T-helper 9 cell (primary cell): ENCODE measurements at places on chromosomes 5 and 9.

DNA sequence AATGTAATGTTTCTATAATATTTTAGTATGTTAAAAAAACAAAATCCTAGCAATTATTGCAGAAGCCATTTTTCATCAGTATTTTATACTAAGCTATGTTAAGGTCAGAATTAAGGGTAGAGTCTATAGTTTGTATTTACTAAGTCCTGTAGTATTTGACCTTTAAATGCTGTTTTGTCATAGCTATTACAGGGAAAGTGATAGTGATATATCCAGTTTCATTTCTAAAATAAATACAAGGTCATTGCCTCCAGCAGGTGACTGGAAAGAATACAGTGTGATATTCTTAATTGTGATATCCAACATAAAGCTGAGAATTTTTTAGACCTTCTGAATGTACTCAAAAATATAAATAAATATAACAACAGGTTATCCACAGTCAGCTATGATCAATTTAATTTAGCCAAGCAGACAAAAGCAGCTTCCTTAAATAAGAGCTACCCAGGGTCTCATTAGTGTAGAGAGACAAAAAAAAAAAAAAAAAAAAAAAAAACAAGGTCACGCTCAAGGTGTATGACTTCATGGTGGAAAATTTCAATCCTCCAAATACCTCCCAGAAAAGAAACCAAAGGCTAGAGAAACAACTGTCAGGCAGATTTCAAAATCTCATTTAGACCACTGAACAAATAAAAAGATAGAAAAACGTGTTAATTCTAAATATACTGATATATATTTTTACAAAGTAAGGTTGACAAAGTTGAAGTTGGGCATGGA, 278.7 kb downstream of the HCN1 start:
- DNase-seq: no peak

DNA sequence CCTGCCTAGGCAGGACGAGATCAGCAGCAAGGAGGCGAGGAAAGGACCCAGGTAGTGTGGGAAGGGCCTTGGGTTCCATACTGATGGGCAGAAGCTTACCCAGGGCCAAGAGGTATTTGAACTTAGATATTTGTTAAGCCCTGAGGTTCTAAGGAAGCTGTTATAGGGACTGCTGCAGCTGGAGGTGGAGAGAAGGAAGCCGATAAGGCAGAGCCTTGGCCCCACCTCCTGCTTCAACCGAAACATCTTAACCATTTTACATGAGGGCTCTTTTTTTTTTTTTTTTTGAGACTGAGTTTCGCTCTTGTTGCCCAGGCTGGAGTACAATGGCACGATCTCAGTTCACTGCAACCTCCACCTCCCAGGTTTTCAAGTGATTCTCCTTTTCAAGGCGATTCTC, 8.6 kb upstream of the AQP3 start:
- no peak for DNase-seq

GRCh38 chr9:109286981-109287380, 33.9 kb downstream of the EPB41L4B start:
- no peak for DNase-seq

DNA sequence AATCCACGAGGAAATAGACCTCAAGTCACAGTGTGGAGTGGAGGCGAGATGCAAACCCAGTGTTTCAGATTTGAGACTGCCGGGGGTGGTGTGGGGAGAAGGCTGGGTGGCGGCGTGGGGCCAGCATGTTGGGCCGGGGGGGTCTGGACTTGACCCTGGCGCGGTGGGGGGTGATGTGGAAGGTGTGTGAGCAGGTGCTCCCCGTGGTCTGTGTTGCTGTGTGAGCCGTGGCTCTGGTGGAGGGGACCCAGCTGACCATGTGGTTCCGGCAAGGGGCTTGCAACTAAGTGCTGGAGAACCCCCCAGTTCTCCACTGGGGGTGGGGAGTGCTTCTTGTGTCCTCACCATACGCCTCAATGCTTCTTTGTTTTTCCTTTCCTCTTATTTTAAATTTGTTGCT, 25.8 kb downstream of the PRRC2B start:
- no peak for DNase-seq

- DNase-seq: no peak
Measured at GRCh38 chr5:92644266-92644886, 936.6 kb downstream of the NR2F1-AS1 start.

GRCh38 chr9:133830310-133830709, 92.2 kb upstream of the SARDH start:
- no peak for DNase-seq

DNA sequence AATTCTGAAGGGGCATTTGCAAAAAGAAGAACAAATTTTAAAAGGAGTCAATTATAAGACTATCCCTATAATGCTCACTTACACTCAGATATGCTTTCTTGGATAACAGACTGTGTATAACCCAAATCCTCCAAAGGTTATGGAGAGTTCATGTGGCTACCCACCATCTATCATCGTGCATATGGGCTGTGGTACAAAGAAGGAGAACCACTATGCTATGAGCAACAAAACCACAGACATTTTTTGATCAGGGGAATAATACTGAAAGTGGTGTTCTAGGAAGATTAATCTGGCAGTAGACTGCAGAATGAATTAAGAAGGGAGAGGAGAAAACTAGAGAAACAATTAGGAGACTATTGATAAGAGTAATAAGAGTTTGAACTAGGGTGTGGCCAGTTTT, 16.8 kb downstream of the NR3C1 start:
- no peak for DNase-seq

DNA sequence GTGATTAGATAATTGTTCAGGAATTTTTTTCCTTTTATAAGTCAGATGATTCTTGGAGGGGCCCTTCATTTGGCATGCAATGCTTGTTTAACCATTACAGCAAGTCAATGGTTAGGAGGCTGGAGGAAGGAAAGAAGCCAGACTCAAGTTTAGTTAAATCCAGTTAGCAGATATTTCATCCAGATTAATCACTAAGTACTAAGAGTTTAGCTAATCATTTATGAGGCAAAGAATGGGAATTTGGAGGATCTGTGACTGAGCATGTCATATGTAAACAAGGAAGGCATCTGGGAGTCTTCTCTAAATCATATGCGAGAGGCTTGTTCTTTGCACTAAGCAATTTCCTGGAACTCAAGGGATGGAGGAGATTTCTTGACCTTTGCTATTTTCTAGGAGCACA, 145.3 kb upstream of the SGCD start:
- no peak for DNase-seq

GRCh38 chr5:178533136-178533535, 57.1 kb downstream of the COL23A1 start:
- DNase-seq: no peak

DNA sequence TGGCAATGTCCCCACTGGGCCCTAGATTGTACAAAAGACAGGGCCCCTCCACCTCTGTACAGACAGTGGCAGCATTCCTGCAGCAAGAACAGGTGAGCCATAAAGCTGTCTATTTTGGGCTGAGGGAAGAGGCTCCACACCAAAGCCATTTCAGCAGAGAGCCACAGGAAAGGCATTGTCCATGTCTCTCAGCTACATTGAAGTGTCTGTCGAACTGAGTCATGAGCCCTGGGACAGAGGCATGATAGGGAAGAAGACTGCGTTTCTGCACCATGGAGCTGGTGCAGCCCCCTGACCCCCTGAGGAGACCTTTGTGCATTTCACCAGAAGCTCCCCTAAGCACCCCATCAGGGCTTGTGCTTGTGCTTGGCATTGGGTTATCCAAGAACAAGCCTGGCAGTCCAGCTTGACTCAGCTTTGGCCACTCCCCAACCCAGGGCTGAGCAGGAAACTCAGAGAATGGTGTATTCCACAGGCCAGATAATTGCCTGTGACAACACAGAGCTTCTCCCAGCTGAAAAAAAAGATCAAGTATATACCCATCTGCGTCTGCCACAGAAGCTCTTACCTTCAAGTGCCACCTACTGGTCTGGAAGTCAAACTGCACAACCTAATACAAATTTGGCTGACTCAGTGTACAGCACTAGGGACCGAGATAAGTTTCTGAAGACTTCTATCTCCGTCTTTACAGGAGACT, 5.9 kb upstream of the FRMD3 start:
- no peak for DNase-seq

DNA sequence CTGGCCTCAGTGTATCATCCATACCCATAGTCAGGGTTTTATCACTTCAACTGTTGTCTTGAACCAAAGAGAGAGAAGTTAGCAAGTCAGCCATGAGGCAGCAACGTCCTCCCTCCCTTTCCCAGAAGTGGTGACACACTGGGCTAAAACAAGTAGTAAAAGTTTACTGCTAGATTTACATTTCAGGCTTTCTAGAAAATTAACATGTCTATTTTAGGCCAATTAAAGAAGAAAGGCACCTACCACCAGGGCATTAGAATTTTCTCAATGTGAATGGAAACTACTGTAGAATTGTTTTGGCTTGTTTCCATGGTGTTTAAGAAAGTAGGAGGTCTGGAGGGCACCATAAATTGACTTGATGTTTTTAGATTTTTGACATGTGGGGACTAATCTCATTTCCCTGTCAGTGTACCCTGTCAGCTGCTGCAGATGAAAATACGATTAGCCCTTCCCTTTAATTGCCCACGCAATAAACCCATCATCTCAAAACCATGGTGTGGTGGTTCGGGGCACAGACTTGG, 121.8 kb upstream of the ELL2 start:
- no peak for DNase-seq

DNA sequence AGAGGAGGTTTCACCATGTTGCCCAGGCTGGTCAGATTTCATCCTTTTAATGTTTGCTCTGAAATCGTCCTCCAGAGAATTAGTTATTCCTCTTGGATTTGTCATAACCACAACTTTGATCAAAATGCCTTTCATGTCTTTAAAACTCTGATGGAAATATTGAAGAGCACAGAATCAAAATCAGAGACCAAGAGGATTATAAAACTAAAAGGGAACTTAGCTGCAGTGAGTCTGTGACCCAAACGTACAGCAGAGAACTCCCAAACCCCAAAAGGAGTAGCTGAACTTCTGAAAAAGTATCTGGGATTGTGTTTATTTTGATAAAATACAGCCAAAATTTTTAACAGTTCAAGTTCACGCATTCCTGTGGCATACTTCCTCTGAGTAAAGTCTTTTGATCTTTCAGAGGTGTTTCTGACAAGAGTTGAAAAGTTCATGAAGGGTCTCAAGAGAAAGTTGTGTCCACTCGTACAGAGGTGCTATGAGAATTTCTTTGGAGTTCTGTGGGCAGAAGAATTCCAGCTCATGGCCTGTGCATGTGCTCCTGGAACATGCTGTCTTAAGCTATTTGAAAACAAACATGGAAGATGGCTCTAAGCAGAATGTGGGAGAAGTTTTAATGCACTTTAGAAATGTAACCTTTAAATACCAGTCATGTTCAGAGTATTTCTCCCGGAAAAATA, 124.0 kb downstream of the ESM1 start:
- no peak for DNase-seq

GRCh38 chr5:37859805-37860204, 20.0 kb upstream of the GDNF start:
- no peak for DNase-seq

- DNase-seq: no peak
Measured at GRCh38 chr5:119398727-119399466, 43.1 kb downstream of the TNFAIP8 start.

DNA sequence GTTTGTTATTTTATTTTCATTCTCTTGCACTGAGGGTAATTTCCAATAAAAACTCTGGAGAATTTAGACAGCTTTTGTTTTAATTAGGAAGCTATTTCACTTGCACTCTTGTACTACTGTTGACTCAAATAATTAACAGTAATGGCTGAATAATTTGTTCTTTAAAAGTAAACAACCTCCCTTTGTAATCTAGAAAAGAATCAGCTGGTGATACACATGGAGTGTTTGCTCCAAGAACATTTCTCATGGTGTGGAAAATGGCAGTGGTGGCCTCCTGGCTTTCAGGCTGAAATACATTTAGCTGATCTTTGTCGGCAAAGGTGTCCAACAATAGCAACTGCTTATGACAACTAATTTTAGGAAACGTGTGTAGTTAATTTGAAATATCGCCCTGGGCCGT, 129.4 kb downstream of the C9orf152 start:
- DNase-seq: no peak

DNA sequence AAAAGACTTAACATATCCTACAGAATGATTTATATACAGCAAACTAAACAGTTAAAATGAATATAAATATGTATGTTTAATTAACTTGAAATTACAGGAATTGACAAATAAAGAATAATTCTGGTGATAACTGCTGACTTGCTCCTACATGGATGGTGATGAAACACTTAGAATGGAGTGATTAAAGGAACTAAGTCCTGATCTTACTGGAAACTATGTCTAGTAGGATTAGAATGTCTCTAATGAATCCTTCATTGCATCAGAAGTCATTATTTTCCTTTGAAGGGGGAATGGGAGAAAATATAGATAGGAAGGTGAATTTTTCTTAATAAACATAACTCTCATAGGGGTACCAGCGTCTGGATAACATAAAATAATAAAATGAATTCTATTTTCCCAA, 77.1 kb downstream of the CAMK4 start:
- no peak for DNase-seq

DNA sequence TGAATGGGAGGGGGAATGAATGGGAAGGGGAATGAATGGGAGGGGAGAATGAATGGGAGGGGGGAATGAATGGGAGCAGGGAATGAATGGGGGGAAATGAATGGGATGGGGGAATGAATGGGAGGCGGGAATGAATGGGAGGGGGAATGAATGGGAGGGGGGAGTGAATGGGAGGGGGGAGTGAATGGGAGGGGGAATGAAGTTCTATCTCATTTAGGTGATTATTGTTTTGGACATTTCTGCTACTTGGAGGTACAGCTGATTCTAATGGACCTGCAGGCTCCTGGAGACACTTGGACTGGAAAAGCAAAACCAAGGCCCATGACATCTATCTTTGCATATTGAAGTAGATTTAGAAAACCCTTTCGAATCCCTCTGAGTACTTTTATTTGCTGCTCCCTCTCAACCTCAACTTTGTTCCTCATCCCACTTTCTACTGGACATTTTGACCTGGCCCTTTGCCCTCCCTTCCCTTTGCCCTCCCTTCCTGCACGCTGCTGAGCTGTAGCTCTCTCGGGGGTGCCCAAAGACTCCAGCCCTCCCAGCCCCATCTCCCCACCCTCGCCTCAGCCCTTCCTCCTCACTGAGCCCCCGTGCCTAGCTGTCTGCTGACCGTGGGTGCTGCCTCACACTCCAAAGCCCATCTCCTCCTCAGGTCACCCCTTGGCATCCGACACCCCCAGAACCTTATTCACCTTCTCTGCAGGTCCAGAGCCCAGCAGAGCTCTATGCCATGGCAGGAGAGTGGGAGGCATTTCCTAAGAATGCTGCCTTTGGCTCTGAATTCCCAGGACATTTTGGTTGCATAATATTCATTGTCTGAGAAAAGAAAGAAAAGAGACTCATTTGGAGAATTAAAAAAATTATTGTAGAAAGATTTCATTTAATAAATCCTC, 19.9 kb upstream of the LPCAT1 start:
- no peak for DNase-seq

DNA sequence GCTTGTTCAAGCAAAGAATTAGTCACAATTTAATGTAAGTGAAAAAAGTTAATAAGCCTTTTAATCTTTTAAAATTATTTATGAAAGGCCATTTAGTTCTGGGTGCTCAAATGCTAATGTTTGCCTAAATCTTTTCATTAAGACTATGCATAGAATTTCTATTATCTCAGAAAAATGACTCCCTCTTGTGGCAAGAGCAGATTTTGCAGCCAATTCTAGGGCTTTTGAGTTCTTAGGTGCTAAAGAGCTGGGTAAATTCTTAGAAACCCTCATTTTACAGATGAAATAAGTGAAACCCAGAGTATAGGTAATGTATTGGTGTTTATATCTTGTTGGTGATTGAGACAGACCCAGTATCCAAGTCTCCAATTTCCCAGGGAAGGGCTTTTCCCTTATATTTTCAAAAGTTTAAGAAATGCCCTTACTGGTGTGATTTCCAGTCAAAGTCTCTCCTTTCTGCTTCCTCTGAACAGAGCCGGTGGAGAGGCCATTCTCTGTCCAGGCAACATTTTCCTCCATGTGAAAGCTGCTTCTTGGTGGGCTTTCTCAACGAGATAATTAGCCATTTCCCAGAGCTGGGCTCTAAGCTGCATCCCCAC, 24.1 kb upstream of the PCSK5 start:
- peak; percentile 10 for DNase-seq
